Activated CD8-positive, alpha-beta memory T cell treated with anti-CD3 and anti-CD28 coated beads, Interleukin-2, amount 50 U/mL, for 48 hours (primary cell): ENCODE measurements at places on chromosomes 7 and 10.

DNA sequence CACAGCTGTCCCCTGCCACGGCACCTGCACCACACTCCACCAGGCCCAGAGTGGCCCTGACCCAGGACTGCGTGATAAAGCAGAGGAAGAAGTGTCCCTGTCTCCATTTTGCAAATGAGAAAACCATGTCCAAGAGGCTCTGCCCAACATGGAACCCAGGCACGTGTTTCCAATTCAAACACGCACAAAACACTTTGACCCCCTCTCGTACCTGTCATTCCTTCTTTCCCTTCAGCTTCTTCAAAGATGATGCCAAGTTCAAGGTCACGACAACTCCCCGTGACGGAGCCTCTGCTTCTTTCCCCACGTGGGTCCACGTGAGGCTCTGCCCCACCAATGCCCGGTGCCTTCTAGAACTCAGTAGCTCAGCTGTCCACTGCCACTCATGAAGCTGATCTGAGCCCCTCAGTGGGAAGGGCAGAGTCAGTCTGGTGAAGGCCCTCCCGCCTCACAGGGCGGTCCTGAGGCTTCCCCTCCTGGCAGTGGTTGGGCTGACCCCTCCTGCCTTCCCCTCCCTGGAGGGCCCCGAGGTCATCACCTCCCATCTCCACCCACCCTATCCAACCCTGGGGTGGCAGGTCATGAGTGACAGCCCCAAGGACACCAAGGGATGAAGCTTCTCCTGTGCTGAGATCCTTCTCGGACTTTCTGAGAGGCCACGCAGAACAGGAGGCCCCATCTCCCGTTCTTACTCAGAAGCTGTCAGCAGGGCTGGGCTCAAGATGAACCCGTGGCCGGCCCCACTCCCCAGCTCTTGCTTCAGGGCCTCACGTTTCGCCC is 19.0 kb downstream of the CALML5 start:
- DNase-seq = no peak

GRCh38 chr7:135845415-135846075 is 96.9 kb upstream of the FAM180A start:
- DNase-seq = no peak

GRCh38 chr10:6917125-6917524 is 337.0 kb upstream of the PRKCQ start:
- no peak for DNase-seq

DNA sequence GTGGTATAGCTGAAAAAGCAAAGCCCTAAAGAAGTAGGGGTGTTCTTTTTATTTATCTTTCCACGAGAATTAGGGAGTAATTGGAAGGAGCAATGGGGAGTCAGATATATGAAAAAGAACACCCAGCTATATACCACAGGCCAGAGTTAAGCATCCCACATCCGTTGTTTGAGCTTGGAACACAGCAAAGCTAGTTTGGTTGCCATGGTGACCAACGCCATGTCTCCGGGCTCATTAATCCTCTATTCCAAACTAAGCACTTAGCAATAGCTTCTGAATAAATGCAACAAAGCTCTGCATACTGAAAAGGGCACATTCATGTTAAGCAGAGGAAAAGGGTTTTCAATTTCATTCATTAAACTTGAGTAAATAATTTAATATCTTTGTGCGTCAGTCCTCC is 23.5 kb downstream of the ASB4 start:
- DNase-seq = no peak

- no peak for DNase-seq
These were observed 4.2 kb downstream of the NUB1 start for GRCh38 chr7:151345576-151346469.

GRCh38 chr10:11684717-11685645 is 57.2 kb upstream of the ECHDC3 start:
- peak; percentile 69 for DNase-seq
